ENCODE measurements at places on chromosomes 6 and 20.

GRCh38 chr6:9890469-9890868, 524.4 kb downstream of the TFAP2A start:
- no peak for DNase-seq

DNA sequence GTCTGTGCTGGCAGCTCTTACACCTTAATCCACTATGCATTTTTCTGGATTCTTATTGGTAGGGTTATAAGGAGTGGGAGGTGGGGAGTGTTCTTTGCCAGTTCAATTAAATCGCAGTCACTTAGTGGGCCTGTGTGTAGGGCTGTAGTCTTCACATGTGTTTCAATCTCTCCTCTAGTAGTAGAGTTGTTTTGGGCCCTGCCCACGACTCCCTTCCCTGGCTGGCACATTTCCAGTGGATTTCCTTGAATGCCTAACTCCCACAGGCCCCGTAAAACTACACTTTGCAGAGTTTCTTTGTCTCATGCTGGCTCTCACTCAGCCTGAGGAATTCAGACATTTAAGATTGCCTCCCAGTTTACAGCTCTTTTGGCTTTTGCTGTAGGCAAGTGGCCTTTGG, 414.0 kb upstream of the OPRM1 start:
- DNase-seq: no peak

DNA sequence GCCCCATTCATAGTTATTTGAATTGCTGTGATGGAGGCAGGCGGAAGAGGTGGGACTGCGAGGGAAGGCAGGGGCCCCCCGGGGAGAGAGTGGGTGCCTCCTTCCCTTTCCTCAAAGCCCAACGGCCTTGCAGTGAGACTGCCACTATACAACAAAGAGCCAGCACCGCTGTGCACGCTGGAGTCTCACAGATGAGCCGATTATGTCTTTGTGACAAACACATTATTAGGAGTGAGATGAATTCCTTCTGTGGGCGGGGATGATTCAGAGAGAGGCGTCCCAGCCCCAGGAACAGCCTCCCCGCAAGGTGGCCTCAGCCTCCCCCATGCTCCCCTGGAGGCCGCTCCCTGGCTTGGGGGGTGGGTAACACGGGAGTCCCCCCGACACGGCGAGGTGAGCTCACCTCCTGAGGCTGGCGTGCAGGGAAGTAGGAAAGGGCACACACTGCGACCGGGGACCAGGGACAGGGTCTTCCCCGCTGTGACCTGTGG, 26.7 kb downstream of the NTSR1 start:
- no peak for DNase-seq

GRCh38 chr20:9353916-9354276, 160.5 kb upstream of the LAMP5 start:
- no peak for DNase-seq

DNA sequence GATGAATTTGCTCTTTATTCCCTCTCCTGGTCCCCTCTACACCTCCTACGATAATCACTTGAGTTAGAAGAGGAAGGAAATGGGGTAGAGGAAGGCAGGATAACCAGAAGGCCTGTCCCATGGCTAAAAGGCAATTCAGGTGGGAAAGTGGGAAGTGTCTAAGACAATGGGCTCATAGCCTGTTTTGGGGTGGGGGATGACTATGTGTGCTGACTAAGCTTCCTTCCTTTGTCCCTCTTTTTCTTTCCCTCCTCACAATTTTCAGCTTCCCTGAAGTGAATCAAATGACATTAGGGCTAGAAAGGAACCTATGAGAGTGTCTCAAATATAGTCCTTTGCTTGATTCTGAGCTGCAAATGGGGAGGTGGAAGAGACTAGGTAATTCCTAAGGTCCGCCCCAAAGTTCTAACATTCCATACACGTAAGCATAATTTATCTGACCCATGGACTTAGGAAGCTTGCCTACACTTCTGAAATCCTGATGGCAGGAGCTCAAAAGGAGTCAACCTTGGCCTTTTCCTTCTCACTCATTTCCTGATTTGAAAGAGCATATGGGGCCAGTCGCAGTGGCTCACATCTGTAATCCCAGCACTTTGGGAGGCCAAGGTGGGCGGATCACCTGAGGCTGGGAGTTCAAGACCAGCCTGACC, 24.3 kb downstream of the EDEM2 start:
- no peak for DNase-seq

- no peak for DNase-seq
Measured at GRCh38 chr6:15487262-15487661, 175.6 kb downstream of the DTNBP1 start.

DNA sequence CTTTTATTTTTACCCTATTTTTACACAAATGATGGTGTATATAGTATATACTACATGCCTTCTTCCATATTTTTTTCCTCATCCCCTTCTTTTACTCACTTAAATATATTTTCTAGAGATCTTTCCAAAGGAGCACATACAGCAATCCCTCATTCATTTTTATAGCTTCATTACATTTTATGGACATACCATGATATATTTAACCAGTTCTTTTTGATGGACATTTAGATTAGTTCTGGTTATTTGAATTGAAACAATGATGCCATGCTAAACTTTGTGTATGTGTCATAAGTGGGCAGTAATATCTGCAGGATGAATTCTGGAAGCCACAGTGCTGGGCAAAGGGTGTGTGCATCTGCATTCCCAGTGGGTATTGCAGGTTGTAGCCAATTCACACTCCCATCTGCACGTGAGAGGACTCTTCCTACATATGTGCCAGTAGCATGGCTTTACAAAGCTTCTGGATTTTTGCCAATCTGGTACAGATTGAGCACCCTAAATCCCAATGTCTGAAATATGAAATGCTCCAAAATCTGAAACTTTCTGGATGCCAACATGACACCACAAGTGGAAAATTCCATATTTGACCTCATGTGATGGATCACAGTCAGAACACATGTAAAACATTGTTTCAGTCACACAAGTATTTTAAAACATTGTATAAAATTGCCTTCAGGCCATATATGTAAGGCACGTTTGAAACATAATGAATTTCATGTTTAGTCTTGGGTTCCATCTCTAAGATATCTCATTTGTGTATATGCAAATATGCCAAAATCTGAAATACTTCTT, 127.2 kb downstream of the ARID1B start:
- no peak for DNase-seq

DNA sequence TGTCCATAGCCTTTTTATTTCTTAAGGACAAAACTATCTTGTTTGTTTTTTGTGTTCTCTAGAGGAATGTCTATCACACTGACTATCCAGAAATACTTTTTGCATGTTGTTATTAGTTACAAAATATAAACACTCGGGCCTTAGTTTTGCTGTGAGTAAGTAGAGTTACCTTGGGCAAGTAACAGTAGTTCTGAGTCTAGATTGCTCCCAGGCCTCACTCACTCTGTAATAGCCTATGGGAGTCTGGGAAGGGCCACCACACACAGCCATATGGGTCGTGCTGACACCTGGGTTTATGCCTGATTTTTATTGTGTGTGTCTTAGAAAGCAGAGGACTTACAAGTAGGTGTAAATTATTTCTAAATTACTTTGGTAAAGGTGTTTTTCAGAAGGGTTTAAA, 185.8 kb downstream of the TMEM242 start:
- DNase-seq: no peak

Measured in T follicular helper cell (primary cell).